ENCODE measurements at places on chromosomes 2 and 18.

GRCh38 chr2:86747711-86748639 lies 27.9 kb downstream of the RMND5A start:
- H3K4me3 ChIP-seq: no peak overlapping the region
- no peak overlapping the region for H3K27ac ChIP-seq
- peaks cover 14% of the 10 kb centered on the region for H3K4me1 ChIP-seq
- H3K27me3 ChIP-seq: no peaks in the 10 kb centered on the region
- H3K36me3 ChIP-seq: peaks cover 68% of the 10 kb centered on the region

- H3K4me3 ChIP-seq: no peak overlapping the region
- H3K36me3 ChIP-seq: no peaks in the 10 kb centered on the region
- DNase-seq: no peak
These were observed 72.5 kb upstream of the CYP26B1 start for GRCh38 chr2:72220170-72220569.

DNA sequence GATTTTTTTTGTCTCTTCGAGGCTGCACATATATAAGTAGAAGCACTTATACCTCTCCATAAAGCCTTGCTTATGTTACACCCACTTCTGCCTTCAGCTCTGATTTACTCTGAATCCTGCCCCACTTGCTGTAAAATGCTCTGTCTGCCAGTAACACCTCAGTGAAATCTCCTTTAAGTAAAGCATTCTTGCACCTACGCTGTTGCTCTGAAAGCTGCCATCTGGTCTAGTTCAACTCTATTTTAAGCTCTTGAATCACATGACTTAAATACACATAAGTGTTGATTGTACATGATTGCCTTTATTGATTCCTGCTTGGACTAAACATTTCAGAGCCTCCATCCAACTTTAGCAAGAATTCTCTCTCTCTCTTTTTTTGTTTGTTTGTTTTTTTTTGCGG lies 609.0 kb upstream of the CELF4 start:
- H3K36me3 ChIP-seq: no peaks in the 10 kb centered on the region
- DNase-seq: no peak
- H3K27ac ChIP-seq: no peak overlapping the region
- no peaks in the 10 kb centered on the region for H3K4me1 ChIP-seq
- H3K27me3 ChIP-seq: no peaks in the 10 kb centered on the region

GRCh38 chr2:171894612-171894947 lies 536 bp upstream of the SLC25A12 start:
- H3K27me3 ChIP-seq: no peaks in the 10 kb centered on the region
- H3K4me1 ChIP-seq: peaks cover 26% of the 10 kb centered on the region
- peak overlapping the region; percentile 51 for H3K27ac ChIP-seq
- H3K36me3 ChIP-seq: peaks cover 24% of the 10 kb centered on the region
- DNase-seq: no peak
- H3K4me3 ChIP-seq: peak overlapping the region; percentile 96

GRCh38 chr2:233064530-233065199 lies 4.5 kb downstream of the INPP5D start:
- peaks cover 79% of the 10 kb centered on the region for H3K36me3 ChIP-seq
- peaks cover 59% of the 10 kb centered on the region for H3K4me1 ChIP-seq
- DNase-seq: no peak
- no peak overlapping the region for H3K4me3 ChIP-seq

GRCh38 chr2:218041302-218042168 lies 27.5 kb upstream of the RUFY4 start:
- H3K27ac ChIP-seq: peak overlapping the region; percentile 52
- peaks cover 7% of the 10 kb centered on the region for H3K27me3 ChIP-seq
- H3K4me1 ChIP-seq: peaks cover 28% of the 10 kb centered on the region

GRCh38 chr18:7221424-7222155 lies 9.3 kb upstream of the LRRC30 start:
- no peaks in the 10 kb centered on the region for H3K27me3 ChIP-seq
- H3K4me3 ChIP-seq: no peak overlapping the region
- H3K36me3 ChIP-seq: no peaks in the 10 kb centered on the region
- H3K27ac ChIP-seq: no peak overlapping the region
- no peaks in the 10 kb centered on the region for H3K4me1 ChIP-seq

Measured in activated CD8-positive, alpha-beta T cell treated with anti-CD3 and anti-CD28 coated beads, Interleukin-2, amount 10 ng/mL, durations not matched to agents 7 days and 5 days (primary cell).